Stimulated activated CD4-positive, alpha-beta T cell treated with anti-CD3 and anti-CD28 coated beads, Interleukin-2, amount 100 ng/mL, for 24 hours (primary cell): ENCODE measurements at places on chromosomes 4 and X.

GRCh38 chr4:177339477-177340374, 30.1 kb downstream of the NEIL3 start:
- no peak for DNase-seq

DNA sequence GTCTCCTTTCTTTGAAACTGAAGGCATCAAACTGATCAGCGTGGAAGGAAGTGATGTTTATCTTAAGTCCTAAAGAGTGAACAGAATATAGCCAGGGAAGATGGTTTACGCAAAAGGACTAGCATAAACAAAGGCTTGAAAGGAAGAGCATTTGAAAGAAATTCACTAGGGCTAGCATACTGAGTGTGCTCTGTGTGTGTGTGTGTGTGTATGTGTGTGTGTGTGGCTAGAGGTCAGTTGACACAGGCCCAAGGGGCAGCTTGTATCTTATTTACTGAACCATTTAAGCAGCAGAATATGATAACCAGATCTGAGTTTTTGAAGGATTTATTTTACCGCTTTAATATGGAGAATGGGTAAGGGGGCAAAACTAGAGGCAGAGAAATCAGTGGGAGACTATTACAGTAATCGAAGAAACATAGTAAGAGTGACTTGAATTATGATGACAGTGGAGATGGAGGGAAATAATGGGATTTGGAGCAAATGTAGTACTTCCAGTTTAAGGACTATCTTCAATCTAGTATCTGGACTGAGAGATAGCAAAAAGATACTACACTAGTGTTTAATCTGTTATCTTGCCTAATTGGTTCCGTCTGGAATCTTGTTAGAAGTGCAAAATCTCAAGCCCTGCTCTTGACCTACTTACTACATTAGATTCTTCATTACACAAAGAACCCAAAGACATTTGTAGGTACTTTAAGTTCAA, 36.9 kb downstream of the CEP44 start:
- DNase-seq: no peak

- no peak for DNase-seq
Measured at GRCh38 chrX:15973299-15973698, 118.7 kb upstream of the AP1S2 start.

- DNase-seq: no peak
Measured at GRCh38 chr4:83651846-83652245, 115.9 kb downstream of the GPAT3 start.

GRCh38 chr4:117610706-117611308, 423.5 kb upstream of the NDST3 start:
- DNase-seq: no peak

- DNase-seq: no peak
Measured at GRCh38 chr4:166501941-166502382, 628.9 kb downstream of the TLL1 start.
